ENCODE measurements at places on chromosomes 16 and 17.

DNA sequence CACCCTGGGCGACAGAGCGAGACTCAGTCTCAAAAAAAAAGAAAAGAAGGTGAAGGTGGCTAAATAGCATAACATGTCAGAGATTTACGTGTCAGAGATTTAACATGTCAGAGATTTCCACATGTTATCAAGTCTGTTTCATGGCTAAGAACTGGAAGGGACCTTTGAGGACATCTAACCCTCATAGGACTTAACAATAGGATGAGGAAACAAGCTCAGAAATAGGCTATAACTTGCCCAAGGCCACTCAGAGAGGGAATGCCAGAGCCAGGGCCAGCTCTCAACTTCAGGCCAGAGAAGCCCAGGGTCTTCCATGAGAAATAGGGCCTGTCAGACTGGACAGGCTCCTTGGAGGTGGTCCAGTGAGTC is 26.8 kb upstream of the ZNF629 start:
- no peak for DNase-seq

DNA sequence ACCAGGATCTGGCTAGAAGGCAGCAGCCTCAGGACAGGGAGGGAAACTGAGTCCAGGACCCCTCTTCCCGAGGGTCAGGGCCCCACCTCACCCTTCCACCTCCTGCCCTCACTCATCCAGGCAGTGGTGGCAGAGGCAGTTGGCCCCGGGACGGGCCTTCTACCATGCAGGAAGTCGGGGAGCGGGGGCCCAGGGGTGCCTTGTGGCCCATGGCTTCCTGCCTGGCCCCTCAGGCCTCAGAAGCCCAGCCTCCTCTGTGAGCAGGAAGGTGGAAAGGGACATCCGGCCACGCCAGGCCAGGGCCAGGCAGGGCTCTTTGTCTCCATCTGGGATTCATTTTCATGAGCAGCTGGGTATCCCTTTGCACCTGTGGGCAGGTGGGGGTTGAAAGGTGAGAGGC is 58.5 kb downstream of the BAHCC1 start:
- DNase-seq, result no peak

GRCh38 chr17:48483471-48484131 is 47.2 kb downstream of the HOXB1 start:
- DNase-seq, result no peak

GRCh38 chr17:52149626-52150025 is 8.9 kb downstream of the CA10 start:
- no peak for DNase-seq

DNA sequence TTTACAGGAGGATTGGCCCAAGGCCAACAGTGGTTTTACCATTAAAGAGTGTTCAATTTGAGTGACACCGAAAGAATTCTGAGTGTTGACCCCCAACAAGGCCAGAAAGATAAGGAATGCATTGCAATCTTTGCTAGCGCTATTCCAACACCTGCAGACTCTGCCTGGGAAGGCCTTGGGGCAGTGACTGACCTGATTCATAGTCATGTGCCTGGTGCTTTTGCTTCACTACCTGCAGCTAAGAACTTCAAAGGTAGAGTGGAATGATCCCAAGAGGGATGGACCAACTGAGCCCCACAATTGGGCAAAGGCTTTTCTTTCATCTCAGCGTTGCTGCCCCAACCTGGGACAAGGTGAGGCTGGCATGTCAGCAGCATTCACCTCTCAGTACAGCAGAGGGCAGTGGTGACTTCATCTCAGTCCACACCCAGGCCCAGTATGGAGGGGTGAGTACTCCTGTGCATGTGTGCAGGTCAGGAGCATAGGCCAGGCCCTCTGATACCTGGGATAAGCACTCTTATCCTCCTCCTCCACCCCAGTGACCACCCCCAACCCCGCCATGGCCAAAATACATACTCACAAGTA is 149.6 kb upstream of the GNAO1 start:
- DNase-seq, result peak; percentile 7

- no peak for DNase-seq
Observed at GRCh38 chr17:17906418-17907215, 65.6 kb downstream of the TOM1L2 start.

DNA sequence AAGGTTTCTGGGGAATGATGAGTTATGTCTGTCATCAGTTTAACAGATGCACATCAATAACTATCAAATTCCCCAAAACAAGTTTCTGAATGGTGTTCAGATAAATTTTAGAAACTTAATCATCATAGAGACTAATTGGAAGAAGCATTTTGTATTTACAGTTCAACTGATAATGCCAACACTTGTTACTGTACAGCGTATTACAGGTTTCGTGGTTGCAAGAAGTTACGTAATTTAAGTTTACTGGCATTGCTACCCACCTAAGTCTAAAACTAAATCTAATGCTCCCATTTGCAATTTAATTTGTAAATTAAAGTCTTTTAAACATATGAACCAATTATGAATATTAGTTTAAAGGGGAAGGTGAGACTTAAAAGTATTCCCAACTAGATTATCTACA is 3.0 kb downstream of the SRSF1 start:
- DNase-seq, result no peak

GRCh38 chr17:45036691-45037090 is 14.7 kb downstream of the DCAKD start:
- DNase-seq, result no peak

DNA sequence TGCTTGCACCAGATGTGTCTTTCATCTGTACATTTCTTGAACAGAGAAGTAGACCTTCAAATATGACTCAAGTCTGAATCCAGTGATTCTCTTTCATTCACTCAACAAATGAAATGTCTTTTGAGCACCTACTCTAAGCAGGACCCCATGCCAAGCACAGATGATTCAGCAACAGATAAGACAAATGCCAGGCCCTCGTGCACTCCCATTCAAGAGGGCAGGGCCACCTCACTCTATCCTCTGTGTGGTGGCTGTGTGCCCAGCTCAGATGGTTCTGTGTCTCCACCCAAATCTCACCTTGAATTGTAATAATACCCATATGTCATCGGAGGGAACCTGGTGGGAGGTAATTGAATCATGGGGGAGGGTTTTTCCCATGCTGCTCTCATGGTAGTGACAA is 74.1 kb upstream of the NKD1 start:
- DNase-seq, result no peak

GRCh38 chr16:813204-813915 is 12.8 kb upstream of the GNG13 start:
- peak; percentile 66 for DNase-seq

GRCh38 chr17:49729069-49729468 is 21.3 kb upstream of the SLC35B1 start:
- no peak for DNase-seq

DNA sequence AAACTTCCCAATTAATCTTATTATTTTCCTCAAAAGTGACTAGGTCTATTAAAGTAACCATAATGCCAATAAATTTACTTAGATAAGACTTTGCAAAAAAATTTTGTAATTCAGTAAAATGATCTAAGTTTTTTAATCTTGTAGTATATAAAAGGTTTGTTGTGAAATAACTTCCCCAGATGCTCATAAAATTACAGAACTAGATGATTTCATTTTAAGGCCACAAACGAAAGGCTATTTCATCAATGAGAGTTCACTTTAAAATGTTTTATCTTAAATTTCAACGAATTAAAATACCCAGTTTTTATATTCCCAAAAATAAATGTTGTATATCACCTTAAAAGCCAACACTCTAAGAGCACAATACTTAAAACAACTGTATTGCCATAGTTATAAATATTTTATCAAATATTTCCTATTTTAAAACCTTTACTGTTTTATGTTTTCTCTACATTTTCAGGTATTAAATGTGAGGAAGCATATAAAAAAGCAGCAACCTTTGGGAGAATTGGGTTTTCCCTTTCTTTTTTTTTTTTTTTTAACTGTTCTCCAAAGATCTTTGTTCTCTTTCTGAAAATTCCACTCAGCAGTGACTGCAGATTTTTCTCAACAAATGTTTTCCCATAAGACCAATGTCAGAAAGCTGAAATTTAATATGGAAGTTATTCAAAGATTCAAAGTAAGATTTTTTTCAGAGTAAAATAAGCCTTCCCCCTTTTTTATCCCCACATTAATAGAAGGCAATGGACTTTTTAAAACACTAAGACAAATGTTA is 169.9 kb downstream of the CYB561 start:
- no peak for DNase-seq

DNA sequence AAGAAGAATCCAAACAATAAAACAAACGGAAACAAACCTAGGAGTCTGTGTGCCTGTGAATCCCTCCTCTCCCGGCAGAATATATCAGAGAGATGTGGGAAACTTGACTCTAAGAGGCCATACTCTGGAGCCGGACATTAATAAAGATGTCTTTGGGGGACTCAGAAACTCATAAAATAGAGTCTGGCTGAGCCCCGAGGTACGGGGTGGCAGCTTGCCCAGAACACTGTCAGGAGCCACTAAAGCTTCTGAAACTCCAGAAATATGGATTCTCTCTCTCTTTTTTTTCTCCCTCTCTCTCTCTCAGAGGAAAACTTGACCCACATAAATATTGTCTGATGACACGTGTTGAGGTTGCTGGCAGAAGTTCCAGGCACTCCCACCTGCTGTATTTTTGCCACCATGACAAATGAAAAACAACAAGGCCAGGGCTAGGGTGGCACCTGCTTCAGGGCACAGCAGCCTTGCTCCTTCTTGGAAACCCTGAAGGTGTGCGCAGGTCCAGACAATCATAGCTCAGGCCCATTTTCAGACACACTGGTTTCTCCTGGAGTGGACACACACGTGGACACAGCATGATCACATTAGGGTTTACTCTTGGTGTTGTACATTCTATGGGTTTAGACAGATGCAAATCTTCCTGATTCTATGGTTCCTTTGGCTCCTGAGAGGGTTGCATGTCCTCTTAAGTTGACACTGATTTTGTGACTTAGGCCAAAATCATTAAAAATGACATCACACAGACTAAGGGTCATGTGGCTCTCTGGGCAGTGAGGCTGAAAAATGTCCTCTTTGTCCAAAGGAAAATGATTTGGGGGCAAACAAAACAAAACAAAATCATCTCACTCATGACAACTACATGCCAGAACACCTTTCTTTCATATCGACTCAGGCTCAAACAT is 282.6 kb upstream of the IRX3 start:
- DNase-seq, result no peak

- no peak for DNase-seq
Observed at GRCh38 chr16:64380751-64381150, 741.1 kb downstream of the CDH11 start.

DNA sequence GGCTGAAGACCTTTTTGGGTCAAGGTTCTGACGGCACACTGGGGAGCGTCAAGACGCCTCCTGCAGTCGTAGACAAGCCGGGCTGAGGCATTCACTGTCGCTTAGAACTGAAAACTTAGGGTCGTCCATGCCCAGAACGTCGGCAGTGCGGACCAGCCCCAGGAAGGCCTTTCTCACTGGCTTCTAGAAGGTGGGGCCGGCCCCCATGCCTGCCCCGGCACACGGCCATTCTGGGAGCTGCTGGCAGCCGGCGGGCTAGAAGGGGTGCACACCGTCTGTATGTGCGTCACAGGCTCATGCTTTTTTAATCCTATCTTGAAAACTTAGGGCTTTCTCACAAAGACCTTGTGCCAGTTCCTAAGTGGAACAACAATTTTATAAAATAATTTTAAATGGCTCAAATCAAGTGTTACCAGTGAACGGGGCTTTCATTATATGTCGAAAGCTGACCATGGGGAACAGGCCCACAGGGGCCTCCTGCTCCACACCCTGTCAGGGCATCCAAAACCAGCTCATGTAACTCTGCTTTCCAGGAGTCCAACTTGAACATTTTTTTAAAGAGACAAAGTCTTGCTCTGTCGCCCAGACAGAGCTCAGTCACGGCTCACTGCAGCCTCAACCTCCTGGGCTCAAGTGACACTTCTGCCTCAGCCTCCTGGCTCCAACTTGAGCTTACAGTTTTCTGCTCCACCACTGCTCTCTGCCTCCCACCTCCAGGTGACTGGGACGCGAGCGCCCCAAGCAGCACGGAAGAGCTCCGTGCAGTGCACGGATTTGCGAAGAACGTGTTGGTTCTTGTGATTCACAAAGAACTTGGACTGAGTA is 111.2 kb downstream of the ANKRD11 start:
- DNase-seq, result no peak

DNA sequence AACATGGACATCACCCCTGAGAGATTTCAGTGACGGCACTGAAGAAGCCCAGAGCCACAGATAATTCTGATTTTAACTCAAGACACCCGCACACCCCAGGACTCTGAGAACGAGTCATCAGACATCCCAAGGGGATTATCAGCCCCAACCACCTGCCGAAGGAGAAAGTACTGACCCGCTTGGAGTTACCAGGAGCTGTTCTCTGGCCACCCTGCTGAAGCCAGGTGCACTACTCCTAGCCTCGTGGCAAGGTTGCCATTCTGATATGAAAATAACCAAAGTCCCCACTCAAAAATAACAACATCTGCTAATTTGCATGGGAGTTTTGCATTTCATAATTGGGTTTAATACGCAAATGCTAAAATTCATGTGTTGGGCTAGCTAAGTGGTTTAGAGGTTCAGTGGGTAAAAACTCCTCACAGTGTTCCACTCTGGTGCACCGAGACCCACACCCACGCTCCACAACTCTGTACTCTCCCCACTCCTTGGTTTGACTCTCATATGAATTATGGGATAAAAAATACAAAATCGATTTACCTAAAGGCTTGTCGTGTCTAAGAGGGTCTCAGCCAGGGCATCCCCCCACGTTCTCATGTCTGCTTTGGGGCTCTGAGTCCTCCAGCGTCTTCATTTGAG is 143.0 kb upstream of the NOL11 start:
- DNase-seq, result no peak

- no peak for DNase-seq
Observed at GRCh38 chr16:67673712-67674580, 7.3 kb downstream of the C16orf86 start.

DNA sequence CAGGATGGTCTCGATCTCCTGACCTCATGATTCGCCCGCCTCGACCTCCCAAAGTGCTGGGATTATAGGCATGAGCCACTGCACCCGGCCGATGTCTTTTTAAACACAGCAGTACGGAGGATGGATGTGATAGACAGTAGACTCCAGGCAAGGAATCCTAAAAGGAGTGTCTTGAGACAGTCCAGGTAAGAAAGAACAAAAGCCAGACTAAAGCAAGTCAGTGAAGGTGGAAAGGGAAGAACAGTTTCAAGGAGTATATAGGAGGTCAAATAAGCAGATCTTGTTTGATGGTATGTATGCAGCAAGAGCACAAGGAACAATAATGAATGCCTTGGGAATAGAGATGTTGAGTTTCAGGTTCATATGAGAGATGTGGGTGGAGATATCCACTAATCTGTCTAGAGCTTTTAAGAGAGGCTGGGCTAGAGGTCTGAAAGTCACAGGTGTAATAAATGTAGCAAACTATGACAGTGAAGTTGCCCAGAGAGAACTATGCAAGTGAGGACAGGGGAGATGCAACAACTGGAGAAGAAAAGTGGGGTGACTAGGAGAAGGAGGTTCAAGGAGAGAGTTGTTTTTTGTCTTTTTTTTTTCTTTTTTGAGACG is 4.5 kb downstream of the TUBD1 start:
- no peak for DNase-seq

- no peak for DNase-seq
Observed at GRCh38 chr16:27708651-27709050, 158.7 kb downstream of the KATNIP start.
